Coronary artery (tissue), 2 donors: ENCODE measurements at places on chromosomes 1 and 21.

DNA sequence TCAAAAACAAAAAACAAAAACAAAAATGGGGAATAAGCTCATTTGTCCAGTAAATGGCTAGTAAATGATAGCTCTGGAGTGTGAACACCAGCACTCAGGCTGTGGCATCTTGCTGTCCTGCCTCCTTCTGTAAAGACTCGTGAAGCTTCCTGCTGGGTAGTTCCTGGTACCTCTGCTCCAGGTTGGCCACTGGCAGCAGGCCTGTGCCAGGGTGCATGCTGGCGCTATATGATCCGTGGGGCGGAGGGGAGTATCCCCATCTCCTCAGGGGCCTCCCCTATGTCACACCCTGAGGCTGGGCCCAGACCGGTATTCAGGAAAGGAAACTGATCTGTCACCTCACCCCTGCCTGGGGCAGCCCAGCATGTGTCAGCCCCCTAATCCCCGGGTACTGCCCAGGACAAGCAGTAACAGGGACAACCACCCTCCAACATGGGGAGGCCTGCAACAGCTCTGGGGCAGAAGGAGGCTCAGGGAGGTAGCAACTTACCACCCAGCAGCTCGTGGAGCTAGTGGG is 14.1 kb downstream of the ALPL start:
- DNase-seq = no peak

GRCh38 chr1:10536133-10536770 is 61.5 kb downstream of the PEX14 start:
- no peak for DNase-seq

DNA sequence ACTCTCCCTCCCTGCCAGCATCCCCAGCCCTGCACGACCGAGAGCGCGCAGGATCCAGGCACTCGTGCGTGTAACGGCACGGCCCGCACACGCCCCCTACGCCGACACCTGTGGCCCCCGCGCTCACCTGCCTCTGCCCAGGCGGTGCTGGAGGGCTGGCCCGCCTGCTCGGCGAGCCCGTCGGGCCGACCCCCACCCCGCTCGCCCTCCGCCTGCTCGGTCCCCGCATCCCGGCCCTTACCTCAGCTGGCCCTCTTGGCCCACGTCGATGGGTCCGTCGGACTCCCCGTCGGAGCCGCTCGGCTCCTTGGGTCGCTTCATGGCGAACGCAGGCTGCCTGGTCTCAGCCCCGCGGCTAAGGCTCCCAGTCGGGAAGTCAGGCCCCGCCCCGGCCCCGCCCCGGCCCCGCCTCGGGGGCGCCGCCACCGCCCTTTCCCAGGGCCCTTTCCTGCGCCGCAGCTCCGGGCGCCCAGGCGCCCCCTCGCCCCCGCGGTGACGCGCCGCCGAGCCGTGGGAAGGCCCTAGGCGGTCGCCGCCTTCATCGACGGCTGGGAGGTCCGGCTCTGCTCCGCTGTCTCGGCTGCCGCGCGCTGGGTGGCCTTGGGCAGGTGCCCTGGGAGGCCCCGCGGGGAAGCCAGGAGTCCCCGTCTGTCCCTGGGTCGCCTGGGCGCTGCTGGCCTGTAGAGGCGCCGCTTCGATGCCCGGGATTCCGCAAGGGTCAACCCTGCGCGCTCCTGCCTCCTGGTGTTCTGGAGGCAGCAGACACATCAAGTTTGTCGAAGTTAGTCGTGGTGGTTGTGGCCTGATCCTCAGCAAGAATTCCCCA is at the start of gene HEYL:
HEYL (minus strand) TSS at position 339 of the 826 bp plus-strand sequence; CDS start at position 321, 18 bp downstream.
- peak; percentile 94 for DNase-seq

GRCh38 chr1:179115181-179115580 is 33.3 kb downstream of the TOR3A start:
- no peak for DNase-seq
